Activated CD4-positive, alpha-beta T cell treated with anti-CD3 and anti-CD28 coated beads, Interleukin-2, amount 50 U/mL, for 4 hours (primary cell): ENCODE measurements at places on chromosomes 1 and 21.
A peak's percentile ranks its signal among the peaks of the same experiment; 100 is the strongest.

DNA sequence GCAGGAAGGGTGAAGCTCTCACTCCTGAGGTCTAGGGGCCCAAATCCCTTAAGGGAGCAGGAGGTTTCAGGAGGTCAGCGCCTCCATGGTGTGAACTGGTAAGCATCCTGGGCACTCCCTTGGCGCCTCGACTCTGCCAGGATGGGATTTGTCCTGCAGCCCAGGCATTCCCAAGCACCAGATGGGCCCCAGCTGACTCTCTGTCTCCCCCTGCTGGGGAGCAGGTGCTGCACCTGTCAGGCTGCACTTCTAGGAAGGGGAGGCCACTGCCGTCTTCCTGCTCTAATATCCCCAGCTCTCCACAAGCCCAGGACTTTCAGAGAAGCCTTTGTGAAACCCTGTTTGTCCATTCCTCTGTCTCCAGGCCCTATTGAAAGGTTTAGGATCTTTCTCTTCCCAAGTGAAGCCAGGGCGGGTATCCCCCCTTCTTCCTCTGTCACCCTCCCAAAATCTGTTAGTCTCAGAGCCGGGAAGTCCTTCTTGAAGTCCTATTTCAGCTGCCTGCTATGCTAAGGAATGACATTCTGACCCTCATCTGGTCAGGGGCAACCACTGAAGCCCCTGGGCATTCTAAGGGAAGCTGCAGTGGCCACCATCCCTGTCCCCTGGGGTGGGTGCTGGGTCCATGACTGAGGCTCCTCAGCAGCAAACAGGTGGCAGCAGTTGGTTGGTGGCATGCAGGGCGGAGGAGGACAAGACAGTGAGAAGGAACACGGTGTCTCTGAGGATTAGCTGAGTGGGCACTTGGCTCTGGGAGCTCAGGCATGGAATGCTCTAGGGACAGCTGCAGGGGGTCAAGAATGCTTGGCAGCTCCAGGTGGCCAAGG, 3.2 kb downstream of the MYBPH start:
- peak; percentile 4 for DNase-seq

DNA sequence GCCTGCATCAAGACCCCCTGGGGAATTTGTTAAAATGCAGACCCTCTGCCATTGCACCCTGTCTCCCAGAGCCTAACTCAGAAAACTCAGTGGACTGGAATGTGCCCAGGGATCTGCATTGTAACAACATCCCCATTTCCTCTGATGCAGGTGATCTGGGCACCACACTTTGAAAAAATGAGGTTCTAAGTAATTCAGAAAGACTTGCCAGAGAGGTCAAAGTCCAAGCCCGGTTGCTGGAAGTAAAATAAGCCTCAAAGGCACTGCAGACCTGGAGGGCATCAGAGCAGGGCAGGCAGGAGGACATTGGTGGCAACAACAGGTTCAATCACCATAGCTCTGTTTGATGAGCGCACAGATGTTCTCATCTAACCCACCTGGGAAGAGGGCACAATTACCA, 90.7 kb downstream of the SYT2 start:
- no peak for DNase-seq

DNA sequence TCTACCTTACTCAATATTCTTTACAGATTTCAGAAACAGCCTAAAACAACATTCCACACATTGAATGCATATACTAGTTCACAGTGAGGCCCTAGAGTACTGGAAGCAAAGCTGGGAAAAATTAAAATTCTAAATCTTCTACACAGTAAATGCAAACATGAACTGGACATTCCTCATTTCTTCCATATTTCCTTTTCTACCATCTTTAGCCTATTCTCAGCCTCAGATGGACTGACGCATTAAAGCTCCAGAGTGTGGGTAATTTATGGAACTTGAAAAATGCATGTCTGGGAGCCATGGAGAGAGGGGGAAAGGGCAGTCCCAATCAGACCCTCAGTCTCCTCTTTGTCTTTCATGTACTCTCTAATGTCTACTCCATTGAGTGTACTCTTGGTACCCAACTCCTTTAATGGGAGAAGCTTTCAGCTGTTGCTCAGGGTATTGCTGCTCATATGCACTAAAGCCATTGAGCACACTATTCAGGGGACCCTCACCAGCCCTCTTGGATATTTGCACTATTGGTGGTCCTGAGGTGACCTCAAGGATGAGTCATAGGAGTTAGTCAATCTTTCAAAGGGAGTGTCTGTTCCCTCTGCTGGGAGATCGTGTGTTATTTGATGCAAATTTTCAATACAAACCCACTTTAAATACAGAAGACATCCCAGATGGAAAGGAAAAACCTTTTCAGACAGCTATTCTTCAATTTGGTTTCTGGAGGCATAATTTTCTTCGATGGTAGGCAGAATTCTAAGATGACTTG, 83.3 kb upstream of the KCNJ15 start:
- no peak for DNase-seq

GRCh38 chr1:104092698-104093097, 343.0 kb downstream of the AMY1C start:
- DNase-seq: no peak

GRCh38 chr1:101769520-101769919, 227.2 kb downstream of the OLFM3 start:
- DNase-seq: no peak

DNA sequence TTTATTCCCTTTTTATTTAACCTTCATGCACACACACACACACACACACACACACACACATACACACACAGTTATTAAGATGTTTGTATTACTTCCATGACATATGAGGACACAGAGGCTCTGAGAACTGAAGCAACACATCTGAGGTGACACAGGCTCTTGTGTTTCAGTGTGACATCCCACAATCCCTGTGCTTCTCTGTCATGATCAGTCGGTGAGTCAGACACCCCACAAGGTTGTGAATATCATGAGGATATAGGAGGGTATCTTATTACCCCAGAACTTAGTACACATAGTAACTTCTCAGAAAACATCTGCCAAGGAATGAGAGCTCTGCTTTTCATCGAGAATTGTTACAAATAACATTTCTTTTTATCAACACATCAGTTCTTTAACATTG, 459.3 kb downstream of the PLPP3 start:
- DNase-seq: no peak

GRCh38 chr1:237042526-237042891, 525 bp downstream of the RYR2 start:
- no peak for DNase-seq

DNA sequence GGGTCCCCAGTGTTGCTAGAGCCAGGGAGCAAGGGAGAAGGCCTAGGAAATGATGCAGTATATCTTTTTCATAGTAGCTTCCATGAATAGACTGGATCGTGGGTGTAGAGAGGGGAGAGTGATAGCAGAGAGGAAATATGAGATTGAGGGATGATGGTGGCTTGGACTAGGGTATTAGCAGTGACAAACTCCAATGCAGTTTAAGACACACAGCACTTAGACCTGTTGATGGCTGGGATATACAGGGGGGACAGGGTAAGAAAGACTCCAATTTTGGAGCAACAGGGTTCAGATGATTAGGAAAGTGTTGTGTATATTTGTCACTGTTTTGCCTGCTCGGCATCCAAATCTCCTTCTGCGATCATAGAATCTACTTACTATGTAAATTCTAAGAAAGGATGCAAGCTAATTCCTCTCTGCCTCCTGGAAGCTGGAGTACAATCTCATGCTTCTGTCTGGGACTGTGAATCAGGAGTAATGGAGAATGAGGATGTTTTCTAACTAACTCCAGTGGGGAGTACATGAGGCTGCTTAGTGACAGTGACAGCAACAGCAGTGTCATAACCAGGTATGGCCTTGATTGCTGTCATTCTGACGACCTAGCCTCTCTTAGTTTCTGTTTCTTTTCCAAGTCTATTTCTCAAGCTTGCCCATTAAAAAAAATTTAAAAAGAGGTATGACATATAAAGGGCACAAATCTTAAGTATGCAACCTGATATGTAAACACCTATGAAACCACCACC, 47.5 kb downstream of the SYDE2 start:
- no peak for DNase-seq

GRCh38 chr1:159141584-159142390, 29.6 kb upstream of the CADM3 start:
- DNase-seq: no peak

- no peak for DNase-seq
Observed at GRCh38 chr1:170044187-170044586, 30.3 kb downstream of the KIFAP3 start.

- DNase-seq: no peak
Observed at GRCh38 chr1:46557403-46557802, 6.0 kb upstream of the KNCN start.

- DNase-seq: no peak
Observed at GRCh38 chr1:107430540-107431228, 289.8 kb downstream of the NTNG1 start.

- no peak for DNase-seq
Observed at GRCh38 chr1:172761581-172762486, 102.9 kb downstream of the FASLG start.

- no peak for DNase-seq
Observed at GRCh38 chr1:154320882-154321608, at the start of gene AQP10. TSS of gene AQP10 (plus strand) at chr1:154321093. CDS start at chr1:154321156, 63 bp downstream.

DNA sequence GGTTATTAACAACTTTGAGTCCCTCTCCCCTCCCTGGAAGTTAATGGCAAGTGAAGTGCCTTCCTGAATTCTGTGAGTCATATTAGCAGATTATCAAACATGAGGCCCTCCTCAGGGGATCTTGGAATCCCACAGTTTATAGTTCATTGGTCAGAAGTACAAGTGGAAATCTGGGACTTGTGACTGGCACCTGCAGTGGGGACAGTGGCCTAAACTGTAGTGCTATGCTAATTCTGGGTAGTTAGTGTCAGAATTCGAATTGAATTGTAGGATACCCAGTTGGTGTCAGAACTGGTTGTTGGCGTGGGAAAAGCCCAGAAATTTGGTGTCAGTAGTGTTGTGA, 26.2 kb downstream of the ZYG11B start:
- DNase-seq: no peak

DNA sequence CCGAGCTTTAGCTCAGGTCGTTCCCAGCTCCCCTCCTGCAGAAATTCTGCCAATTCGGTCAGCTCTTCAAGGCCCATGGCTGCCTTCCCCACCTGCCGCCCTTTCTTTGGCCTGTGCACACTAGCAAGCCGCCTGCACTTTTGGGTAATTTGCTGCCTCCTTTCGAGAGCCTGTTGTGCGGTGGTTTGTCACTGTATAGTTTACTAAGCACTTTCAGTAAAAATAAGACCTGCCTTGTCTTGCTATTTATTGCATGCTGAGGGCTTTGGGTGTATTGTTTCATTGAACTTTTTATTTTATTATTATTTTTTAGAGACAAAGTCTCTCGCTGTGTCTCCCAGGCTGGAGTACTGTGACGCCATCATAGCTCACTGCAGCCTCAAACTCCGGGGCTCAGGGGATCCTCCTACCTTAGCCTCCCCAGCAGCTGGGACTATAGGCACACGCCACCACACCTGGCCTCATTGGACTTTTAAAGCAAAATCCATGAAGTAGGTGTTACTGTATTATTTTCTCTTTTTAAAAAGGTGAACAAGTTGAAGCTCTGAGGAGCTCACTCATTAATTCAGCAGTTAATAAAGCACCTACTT, 1.1 kb upstream of the FABP3 start:
- no peak for DNase-seq

DNA sequence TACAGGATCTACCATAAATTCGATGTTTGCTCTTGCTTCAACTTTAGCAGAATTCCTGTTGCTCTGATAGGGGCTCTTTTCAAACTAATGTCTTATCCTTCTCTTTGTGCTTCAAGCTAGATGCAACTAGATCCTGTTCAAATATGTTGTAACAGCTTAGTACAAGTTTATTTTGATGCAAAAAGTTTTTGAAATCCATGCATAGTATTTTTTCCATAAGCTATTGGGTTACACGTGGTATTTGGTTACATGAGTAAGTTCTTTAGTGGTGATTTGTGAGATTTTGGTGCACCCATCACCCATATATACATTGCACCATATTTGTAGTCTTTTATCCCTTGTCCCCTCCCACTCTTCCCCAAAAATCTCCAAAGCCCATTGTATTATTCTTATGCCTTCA, 907.7 kb downstream of the LTN1 start:
- DNase-seq: no peak

- DNase-seq: no peak
Observed at GRCh38 chr1:22132517-22133235, 10.2 kb downstream of the WNT4 start.

- DNase-seq: no peak
Observed at GRCh38 chr1:225422795-225423517, 4.9 kb downstream of the LBR start.

DNA sequence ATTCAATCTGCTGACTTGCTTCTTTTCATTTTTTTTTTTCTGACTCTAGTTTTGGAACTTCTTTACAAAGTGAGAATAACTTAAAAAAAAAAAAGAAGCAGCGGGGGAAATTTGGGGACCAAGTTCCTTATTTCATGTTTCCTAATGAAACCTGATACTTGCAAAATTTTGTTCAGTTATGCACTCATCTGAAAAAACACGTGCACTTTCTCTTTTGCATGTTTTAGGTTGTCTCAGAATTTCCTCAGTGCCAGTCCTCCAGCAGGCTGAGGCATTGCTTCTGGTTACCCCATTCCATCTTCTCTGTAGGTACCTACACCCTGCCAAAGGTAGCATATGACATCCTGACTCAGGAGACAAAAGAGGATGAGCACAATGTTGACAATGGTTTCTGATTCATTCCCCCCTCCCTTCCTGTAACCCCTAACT, 299.7 kb downstream of the GRIK1 start:
- DNase-seq: no peak

DNA sequence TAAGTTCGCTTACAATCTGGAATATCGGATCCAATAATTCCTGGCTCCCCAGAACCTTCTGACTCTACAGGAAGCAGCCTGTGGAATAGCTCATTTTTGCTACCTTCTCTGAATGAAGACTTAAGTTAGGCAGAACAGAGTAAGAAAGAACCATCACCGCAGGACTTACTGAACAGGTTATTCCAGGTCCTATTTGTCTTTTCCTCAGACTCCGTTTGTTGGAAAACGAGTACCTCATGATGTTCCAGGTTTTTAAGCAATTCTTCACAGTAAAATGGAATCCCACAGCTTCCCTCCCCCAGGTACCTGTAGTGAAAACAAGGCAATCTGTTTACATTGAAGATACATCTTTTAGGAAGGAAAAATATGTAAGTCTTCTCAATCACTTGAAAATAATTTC, 59.8 kb downstream of the ADCY10 start:
- no peak for DNase-seq

- DNase-seq: no peak
Observed at GRCh38 chr1:107272321-107272720, 131.5 kb downstream of the NTNG1 start.

DNA sequence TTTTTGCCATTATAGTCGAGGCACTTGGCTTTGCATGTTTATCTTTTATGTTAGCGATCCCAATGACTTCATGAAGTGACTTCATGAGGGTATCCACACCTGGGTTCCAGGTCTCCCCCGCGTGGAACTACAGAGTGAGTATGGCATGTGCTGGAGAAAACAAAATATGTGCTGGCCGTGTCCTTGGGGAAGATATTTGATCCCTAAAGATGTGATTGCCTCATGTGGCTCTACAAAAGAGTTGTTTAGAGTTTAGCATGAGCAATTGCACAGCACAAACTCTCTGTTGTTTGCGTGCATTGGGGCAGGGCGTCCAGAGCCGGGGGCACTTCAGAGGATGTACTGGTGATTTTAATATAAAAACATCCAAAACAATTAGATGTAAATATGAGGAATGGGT, 4.8 kb downstream of the IL10RB start:
- no peak for DNase-seq

GRCh38 chr1:214466403-214467077, 84.9 kb downstream of the PTPN14 start:
- no peak for DNase-seq

GRCh38 chr1:55318116-55318817, 103.1 kb upstream of the USP24 start:
- DNase-seq: no peak

- DNase-seq: no peak
Observed at GRCh38 chr1:11530731-11531311, 51.9 kb downstream of the DISP3 start.

- no peak for DNase-seq
Observed at GRCh38 chr1:178275553-178275952, 181.6 kb downstream of the RASAL2 start.
